CD4-positive, alpha-beta T cell (primary cell): ENCODE measurements at places on chromosomes 7 and 10. TPM values are rescaled to one million over a fixed set of nuclear protein-coding genes. Genes with fewer than 3 reads are reported as not detected.

IFIT1 gene
- total RNA-seq: 6.2 TPM

TMEM176B gene
- total RNA-seq: not detected

DNA sequence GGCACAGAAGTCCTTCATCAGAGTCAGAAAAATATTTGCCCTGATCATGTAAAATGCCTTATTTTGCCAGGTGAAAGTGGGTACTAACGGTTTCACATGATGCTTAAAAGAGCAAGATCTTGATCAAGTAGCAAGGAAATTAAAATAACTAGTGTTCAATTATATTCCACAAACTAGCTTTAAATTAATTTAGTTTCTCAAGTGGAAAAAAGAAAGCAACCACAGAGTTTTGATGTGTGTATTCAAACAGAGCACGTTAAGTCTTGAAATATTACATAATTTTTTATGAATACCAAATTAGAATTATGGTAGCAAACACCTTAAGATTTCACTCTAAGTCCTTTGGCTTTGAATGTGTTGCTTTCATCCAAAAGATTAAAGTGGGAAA, 47.3 kb downstream of the PIP4K2A start:
- no peak for DNase-seq
- peaks cover 40% of the 10 kb centered on the region for H3K4me1 ChIP-seq
- H3K36me3 ChIP-seq: no peaks in the 10 kb centered on the region
- no peaks in the 10 kb centered on the region for H3K27me3 ChIP-seq
- peak overlapping the region; percentile 42 for H3K27ac ChIP-seq

- no peaks in the 10 kb centered on the region for H3K4me1 ChIP-seq
- H3K27ac ChIP-seq: no peak overlapping the region
- H3K27me3 ChIP-seq: no peaks in the 10 kb centered on the region
- no peaks in the 10 kb centered on the region for H3K36me3 ChIP-seq
- no peak overlapping the region for H3K4me3 ChIP-seq
These were observed 35.3 kb upstream of the MYL10 start for GRCh38 chr7:101664436-101664835.

DNA sequence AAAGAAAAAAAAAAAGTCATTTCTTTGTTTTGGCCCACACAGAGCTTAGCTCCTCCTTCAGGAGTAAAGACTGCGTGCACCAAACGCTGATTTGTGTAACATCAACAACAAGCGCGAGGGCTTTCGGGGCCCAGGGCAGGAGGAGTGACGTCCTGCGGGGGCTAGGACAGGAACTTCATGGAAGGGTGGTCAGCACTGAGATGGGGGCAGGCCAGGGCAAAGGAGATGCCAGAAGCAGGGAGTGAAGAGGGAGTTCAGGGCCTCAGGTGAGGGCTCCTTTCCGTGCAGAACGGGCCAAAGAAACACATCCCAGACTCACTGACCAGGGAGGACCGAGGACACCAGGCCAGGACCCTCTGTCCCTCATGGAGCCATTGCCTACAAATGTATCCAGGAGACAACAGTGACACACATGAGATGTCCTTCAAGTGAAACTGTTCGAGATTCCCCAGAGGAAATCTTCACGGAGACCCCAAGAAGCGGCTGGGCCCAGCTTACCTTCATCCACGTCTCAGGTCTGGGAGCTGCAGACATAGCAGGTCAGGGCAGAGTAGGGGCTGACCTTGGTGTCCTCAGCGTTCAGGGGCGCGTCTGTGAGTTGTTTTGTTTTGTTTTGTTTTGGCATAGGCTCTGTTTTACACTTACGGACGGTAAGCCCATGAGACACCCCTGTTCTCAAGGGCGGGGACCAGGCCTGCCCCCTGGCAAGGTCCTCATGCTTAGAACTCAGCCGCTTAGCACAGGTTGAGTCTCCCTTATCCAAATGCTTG, 30.4 kb upstream of the SHH start:
- H3K27me3 ChIP-seq: no peaks in the 10 kb centered on the region
- H3K36me3 ChIP-seq: no peaks in the 10 kb centered on the region
- no peak overlapping the region for H3K27ac ChIP-seq
- H3K4me1 ChIP-seq: no peaks in the 10 kb centered on the region
- DNase-seq: no peak

DNA sequence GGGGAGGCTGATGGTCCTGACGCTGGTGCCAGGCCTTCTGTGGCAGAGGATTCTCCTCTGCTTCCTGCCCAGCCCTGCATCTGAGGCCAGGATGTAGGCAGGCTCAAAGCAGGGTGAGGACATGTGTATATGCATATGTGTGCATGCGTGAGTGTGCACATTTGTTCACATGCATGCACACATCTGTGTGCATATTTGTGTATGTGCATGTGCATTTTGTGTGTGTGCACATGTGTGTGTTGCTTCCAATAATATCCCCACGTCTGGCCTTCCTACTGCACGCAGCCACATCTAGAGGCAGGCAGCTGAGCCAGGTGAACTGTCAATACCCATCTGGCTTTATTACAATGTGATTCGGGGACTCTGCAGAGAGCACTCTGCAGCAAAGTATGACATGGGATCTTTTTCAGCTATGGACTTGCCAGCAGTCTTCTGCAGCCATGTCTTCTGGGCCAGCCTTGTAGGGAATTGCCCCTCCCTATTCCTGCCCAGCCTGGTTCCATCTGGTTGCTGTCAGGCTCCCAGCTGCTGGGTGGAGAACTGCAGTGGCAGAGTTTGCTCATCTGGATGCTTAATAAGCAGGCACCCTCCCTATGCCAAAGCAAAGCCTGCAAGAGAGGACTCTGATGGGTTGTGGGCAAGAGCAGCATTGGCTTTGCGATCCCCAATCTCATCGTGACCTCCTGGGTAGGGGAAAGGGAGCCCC, 140.7 kb downstream of the PFKFB3 start:
- H3K36me3 ChIP-seq: no peaks in the 10 kb centered on the region
- no peak overlapping the region for H3K4me3 ChIP-seq
- no peaks in the 10 kb centered on the region for H3K27me3 ChIP-seq
- no peak for DNase-seq
- no peak overlapping the region for H3K27ac ChIP-seq

GRCh38 chr7:106278695-106279094, 6.1 kb downstream of the NAMPT start:
- no peak overlapping the region for H3K27ac ChIP-seq
- H3K4me3 ChIP-seq: no peak overlapping the region
- peaks cover 16% of the 10 kb centered on the region for H3K36me3 ChIP-seq
- DNase-seq: no peak
- no peaks in the 10 kb centered on the region for H3K27me3 ChIP-seq
- H3K4me1 ChIP-seq: no peaks in the 10 kb centered on the region

- H3K27me3 ChIP-seq: no peaks in the 10 kb centered on the region
- no peak overlapping the region for H3K4me3 ChIP-seq
- no peak for DNase-seq
- H3K4me1 ChIP-seq: peaks cover 18% of the 10 kb centered on the region
- no peaks in the 10 kb centered on the region for H3K36me3 ChIP-seq
- no peak overlapping the region for H3K27ac ChIP-seq
These were observed 3.5 kb upstream of the GNB2 start for GRCh38 chr7:100670074-100670473.

DNA sequence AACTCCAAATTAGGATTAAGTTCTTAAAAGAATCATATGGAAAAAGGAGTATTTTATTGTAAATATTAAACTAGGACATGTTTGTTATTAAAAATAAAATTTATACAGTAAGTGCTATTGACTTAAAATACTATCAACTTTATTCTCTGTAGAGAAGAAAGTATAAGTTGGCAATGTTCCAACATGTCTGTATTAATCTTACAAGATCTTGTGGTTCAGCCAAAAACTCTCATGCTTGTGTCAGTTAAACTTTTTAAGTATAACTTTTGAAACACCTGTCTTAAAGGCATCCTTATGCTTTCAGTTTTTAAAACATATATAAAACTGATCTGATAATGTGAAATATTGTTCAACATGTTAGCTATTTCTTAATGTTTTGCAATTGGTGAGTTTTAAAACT, 160.7 kb downstream of the ZEB1 start:
- no peaks in the 10 kb centered on the region for H3K4me1 ChIP-seq
- no peaks in the 10 kb centered on the region for H3K36me3 ChIP-seq
- no peak overlapping the region for H3K27ac ChIP-seq
- no peak overlapping the region for H3K4me3 ChIP-seq
- peak; percentile 25 for DNase-seq

DNA sequence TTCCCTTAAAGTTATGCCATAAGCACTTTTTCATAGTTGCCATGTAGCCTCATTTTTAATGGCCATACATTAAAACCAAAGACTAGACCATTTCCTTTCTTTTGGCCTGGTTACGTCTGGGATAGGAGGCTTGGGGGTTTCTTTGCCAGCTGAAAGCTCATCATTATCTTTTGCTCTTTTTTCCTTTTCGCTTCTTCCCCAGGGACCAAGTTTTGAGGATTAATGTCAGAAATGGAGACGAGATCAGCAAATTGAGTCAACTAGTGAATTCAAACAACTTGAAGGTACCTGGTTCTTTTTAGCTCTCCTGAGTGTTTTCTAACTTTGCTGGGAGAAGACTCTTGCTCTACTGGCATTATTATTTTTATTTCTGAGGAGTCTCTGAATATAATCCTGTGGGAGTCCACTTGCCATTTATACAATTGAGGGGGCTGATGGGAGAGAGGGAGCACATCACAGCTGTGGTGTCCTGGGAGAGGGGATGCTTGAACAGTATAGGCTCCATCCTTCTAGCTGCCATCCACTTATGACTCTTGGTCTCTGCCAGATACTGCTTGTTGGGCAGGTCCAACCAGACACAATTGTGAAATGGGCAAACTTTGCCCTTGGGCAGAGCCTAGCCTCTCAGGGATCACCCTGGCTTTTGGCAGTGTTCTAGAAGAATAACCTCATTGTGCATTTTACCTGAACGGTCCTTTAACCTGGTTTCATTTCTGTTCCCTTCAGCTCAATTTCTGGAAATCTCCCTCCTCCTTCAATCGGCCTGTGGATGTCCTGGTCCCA, 5.8 kb downstream of the CPA4 start:
- no peak overlapping the region for H3K27ac ChIP-seq
- H3K4me1 ChIP-seq: no peaks in the 10 kb centered on the region
- no peak overlapping the region for H3K4me3 ChIP-seq
- H3K27me3 ChIP-seq: no peaks in the 10 kb centered on the region
- no peaks in the 10 kb centered on the region for H3K36me3 ChIP-seq
